Fibroblast of gingiva (primary cell): ENCODE measurements at places on chromosomes 7 and 10.

GRCh38 chr10:107548301-107548700 is 383.8 kb upstream of the SORCS1 start:
- no peak for DNase-seq

DNA sequence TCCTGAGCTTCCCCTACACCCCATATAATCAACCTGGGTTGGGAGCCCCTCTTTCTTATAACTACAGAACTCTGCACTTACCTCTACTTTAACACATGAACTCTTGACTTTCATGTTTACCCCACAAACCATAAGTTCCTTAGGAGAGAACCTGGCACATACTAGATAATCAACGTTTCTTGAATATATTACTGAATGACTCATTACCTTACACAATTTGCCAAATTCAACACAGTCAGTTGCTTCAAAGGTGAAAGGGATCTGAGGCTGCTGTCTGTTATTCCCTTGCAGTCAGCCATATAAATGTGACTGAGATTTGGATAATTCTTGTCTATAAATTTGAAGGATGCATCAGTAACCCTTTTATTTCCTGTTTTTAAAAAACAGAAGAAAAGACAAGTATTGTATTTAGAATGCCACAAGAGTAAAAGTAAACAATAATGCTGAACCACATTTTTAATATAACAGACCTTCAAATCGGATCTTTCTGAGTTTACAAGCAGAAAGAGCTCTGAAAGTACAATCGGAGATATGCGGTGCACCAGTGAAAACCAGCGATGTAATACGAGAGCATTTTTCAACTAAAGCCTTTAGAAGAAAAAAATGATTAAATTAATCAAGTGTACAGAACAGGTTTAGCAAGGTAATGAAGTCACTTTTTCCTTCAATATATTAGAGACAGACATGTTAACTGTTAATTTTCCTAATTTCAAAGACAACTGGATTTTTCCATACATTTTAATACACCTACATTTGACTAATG is 29.5 kb upstream of the LRRC17 start:
- DNase-seq: peak; percentile 45

GRCh38 chr7:20238754-20239324 is 21.7 kb upstream of the MACC1 start:
- no peak for DNase-seq

GRCh38 chr7:154973381-154973780 is 29.5 kb downstream of the PAXIP1 start:
- no peak for DNase-seq
